ENCODE measurements at places on chromosomes 12 and 14.
A peak's percentile ranks its signal among the peaks of the same experiment; 100 is the strongest.

- DNase-seq = no peak
Observed at GRCh38 chr14:55586411-55586810, 6.4 kb downstream of the KTN1 start.

DNA sequence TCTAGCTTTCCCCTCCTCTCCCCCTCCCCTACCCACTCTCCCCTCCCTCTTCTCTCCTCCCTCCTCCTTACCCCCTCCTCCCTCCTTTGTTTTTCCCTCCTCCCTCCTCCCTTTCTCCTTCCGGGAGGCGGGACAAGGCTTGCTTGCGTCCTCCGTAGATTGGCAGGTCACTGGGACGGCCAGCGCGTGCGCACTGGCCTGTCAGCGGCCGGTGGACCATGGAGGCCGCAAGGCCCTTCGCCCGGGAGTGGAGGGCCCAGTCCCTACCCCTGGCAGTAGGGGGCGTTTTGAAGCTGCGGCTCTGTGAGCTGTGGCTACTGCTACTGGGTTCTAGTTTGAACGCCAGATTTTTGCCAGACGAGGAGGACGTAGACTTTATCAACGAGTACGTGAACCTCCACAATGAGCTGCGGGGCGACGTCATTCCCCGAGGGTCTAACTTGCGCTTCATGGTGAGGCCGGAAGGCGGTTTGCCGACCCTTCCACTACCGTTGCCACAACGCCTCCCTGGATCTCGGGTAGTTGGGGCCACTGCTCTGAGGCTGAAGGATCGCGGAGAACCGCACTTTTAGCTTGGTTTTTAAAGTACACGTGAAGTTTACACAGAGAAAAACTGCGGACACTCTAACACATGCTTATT lies at the start of gene GLIPR1L2:
TSS of gene GLIPR1L2 (plus strand) at position 191 of the 640 bp plus-strand sequence. CDS start at position 219, 28 bp downstream.
- DNase-seq = peak; percentile 95

- DNase-seq = no peak
Observed at GRCh38 chr12:8867786-8868185, 45.4 kb downstream of the A2ML1 start.

DNA sequence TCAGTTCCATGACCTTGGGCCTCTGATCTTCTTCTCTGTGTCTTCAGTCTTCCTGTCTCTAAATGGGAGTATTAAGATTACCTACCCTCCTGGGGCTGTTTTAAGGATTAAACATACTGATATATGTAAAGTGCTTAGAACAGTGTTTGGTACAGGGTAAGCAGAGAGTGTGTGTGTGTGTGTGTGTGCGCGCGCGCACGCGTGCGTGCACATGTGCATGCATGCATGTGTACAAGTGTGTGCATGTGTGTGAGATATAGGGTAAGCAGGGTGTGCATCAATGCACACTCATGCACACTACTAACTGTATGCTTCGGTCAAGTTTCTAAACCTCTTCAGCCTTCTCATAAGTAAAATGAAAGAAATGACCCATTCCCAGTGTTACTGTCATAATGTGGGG lies 196.6 kb downstream of the NTF3 start:
- DNase-seq = no peak

- DNase-seq = no peak
Observed at GRCh38 chr12:117525766-117526165, 164.3 kb upstream of the NOS1 start.

DNA sequence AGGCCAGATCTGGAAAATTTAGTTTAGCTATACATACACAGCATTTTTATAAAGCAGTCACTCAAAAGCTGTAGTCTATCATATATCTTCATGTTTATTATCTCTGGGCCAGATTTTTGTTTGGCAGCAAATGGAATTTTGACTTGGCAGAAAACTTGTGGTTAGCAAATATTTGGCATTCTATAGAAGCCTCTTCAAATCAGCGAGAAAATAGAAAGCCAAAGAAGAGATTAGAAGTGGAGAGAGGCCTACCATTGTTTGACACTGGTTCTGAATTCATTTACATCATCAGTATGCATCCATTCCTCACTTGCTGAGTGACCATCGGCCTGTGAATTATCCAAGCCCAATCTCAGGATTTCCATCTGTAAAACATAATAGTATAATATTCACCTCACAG lies 1077.6 kb downstream of the GALC start:
- DNase-seq = no peak

DNA sequence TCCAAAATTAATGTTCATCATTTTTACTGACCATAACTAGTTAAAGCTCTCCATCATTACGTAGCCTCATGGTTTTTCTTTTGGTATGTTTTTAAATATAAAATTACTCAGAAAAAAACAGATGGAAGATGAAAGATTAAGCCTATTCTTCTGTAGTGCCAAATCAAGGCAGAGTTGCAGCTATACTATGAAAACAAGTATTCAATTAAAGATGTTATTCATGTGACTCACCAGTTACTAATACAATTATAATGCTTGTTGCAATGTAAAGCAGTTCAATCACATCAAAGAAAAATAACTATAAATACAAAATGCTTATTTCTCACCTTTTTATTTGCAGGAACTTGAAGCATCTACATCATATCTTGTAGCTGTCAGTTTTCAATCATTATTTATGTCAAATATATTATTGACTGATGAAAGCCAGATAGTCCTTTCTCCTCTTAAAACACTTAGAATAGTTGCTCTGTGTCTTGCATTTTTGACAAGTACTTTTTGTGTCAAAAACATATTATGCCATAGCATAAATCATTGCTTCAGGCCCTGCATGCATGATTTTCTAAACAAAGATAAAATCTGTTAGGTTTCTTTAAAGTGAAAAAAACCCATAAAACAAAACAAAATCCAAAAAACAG lies 36.0 kb upstream of the TRHDE start:
- no peak for DNase-seq

DNA sequence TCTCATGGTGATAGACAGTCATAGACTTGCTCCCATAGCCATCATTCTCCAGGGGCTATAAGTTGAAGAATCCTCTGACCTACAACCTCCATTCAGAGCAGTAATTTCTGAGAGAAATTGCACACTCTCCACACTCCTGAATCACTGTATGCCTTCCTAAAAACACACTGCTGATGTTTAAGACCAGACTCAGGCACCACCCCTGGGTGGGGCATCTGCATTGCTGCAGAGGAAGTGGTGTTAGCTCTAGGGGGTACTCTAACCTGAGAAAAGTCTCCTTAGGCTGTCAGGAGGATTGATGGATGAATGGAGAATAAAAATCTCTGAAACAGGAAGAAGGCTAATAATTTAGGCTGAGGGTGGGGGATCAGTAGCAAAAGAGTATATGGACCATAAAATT lies 436.1 kb downstream of the DAD1 start:
- DNase-seq = no peak

DNA sequence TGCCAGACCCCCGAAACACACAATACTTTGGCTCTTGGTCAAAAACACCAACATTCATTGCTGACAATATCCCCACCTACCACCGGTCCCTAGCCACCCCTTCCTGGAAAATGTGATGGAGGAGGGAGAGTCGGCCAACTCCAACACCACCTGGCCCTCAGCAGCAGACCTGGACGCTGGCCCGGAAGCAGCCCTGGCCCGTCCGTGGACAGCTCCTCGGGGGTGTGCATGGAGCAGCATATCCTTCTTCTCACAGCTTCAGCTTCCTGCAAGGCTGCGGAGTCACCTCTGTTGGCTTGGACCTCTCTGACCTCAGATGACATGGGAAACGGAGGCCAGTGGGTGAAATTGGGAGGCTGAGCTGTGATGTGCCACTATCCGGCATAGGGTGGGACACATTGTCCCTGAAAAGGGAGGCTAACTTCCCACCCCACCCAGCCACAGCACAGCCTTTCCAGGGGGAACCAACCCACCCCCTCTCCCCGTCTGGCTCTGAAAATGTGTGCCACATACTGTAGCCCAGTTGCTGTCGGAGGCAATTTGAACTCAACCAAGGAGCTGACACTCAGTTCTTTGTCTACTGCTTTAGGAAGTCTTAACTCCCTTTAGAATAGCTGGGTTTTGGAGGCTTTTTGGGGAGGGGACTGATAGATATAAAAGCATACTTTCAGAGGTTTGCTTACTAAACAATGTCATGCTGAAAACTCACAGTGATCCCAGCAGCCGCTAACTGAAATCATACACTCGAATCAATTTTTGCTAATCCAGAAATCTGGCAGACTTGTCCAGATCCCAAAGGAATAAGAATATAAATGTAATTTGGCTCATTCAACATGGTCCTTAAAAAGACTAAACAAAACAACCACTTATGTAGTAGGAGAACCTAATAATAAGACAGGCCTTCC lies 43.1 kb upstream of the LTA4H start:
- DNase-seq = peak; percentile 52

All from psoas muscle (tissue), 8 donors.